Activated CD8-positive, alpha-beta memory T cell treated with anti-CD3 and anti-CD28 coated beads for 4 hours (primary cell): ENCODE measurements at places on chromosomes 7 and 10.

DNA sequence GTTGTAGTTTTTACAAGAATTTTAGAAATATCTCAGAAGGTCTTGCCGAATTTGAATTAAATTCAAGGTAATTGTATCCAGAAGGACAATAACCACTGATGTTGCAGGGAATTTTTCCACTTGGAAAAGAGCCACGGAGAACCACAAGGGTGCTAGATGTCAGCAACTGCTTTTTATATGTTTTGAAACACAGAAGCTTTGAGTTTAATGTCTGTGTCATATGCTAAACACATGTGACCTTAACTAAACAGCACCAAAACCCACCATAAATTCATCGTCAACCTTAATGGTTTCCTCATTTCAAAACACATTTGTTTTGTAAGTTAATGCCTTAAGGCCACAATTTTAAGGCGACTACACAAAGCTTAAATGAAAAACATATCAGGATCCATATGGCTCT, 106.9 kb downstream of the COL28A1 start:
- DNase-seq = no peak

DNA sequence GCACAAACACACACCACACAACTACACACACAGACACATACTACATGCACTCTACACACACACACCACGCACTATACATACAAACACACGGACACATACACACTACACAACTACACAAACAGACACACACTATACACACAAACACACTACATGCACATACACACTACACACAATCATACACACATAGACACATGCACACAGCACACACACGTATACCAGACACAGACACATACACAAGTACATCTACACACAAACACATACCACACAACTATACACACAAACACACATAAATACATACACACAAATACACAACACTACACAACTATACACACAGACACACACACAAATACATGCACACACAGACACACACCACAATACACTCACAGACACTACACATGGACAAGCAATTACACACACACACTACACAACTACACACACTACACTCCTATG, 4.6 kb downstream of the GPR15LG start:
- DNase-seq = no peak

DNA sequence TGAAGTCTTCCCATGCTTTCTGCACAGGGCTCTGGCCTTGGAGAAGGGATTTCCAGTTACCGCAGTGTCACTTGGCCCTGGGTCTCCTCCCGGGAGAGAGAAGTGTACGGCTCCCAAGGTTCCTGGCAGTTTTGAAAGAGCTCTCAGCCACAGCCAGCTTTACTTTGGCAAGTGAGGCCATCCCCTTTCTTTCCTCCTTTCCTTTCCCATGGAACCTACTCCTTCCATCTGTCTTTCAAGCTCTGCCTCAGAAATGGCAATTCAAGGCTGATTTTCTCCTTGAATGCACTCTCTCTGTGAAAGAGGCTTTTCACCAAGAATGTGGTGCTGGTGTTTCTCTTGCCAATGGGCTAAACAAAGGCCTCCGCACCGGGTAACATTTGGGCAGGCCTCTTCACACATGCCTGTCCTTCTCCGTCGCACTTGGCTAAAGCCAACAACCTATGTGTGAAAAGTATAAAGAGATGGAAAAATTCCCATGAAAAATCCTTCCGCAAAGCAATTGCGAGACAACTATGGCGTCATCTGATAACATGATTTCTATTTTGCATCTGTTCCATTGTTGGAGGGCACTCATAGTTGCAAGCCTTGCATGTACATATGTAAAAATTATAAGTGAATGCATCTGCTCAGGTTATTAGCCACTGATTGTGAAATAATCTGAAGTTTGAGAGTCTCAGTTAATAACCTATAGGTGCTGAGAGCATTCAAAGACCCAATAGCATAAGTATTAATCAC, 125.4 kb downstream of the PFKFB3 start:
- DNase-seq = no peak

- no peak for DNase-seq
These were observed 52.7 kb upstream of the FAM20C start for GRCh38 chr7:139561-140243.

GRCh38 chr10:69653561-69653960, 23.5 kb downstream of the FAM241B start:
- DNase-seq = no peak

DNA sequence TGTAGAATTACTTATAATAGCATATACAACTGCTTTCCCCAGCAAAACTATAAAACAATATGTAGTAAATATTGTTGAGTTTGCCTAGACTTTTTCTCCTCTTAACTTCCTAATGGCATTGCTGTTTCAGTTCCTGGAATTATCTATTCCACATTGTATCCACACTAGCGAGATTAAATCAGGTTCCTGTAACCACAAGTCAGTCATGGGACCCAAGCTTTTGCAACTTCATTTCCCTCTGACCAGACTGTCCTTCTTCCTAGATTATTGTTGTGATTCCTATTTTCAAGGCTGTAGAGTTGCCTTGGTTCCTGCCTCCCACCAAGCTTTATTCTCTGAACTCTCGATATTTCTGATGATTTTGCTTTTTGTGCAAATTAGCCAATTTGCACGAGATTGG, 173.3 kb upstream of the ZNF804B start:
- no peak for DNase-seq

- no peak for DNase-seq
These were observed 213.1 kb downstream of the PCDH15 start for GRCh38 chr10:54587971-54588370.

DNA sequence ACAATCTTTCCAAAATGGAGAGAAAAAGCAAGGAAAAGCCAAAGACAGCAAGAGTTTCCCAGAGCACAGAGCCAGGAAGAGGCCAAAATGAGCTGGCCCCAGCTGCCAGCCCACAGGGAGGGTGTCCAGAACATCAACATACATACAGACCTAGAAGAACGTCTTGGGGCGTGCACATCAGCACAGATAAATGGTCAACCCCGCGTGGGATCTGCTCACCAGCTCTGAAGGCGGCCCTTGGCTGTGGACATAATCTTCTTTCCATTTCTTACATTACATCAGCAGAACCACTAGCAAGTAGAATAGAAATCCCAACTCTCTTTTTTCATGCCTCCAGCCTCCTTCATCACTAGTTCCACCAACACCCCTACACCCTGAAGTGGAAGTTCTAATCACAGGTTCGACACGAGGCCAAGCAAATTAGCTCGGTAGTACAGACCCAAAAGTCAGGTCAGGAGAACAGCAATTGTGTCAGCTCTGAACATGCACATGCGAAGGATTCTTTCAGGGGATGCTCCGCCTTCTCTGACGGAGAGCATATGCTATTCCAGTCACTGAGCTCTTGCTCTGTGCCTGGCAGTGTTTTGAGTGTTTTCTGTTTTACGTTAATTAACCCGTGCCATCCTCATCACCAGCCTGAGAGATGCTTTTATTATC, 16.4 kb downstream of the SH3PXD2A start:
- DNase-seq = no peak

GRCh38 chr7:95817866-95818640, 45.7 kb downstream of the DYNC1I1 start:
- DNase-seq = no peak

DNA sequence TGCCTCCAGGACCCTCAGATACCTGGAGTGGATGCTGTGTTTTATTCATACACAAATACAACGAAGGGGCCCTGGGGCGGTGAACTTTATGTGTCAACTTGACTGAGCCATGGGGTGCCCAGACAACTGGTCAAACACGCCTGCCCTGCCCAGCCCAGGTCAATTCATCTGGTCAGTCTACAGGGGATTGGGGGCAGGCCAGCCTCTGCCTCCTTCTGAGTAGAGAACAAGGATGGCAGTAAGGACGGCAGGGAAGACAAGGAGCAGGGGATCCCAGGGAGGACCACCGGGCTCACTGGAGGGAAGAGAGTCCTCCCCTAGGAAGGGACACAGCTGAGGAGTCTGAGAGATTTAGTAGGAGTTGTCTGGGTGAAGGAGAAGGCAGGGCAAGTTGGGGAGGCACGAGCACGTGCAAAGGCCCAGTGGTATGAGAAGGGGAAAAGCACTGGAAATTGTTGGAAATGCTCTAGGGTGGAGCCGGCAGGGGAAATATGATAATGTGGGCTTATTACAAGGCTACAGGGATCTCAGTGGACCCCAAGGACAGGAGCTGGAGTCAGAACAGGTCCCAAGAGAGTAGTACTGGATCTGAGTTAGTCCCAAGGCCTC, 63.4 kb downstream of the MYL10 start:
- no peak for DNase-seq

GRCh38 chr10:131735577-131735976, 165.2 kb upstream of the PPP2R2D start:
- no peak for DNase-seq

DNA sequence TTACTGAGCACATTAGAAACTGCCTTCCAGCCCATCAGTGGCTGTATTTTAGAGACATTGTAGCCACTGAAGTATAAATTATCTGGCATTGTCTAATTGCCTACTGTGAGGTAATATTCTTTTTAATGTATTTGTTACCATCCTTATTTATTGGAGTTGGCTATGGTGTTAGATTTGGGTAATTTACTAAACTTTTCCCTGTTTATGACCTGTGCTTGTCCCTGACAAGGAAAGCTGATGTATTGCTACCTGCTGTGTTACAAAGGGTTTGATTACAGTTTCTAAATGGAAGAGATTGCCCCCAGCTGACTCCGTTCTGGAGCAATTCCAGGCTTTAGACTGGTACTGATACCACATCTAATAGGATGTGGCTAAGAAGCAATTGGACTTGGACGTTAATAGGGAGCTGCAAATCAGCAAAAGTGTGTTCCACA, 12.3 kb upstream of the ASCC1 start:
- no peak for DNase-seq

DNA sequence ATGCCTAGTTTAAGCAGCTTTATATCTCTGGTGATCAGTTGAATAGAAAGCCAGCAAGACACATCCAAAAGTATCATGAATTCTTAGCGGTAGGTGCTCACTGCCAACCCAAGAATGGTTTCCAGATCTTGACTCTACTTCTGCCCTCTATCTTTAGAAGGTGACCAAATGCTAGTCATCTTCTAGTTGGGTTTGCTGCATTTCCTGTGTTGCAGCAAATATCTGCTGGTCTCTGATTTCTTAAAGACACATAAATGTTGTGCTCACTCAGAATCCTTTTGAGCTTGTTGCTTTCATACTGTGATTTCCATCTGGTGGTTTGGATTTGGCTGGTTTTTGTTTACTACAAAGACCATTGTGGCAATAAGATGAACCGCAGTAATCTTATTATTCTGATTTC, 2.2 kb downstream of the CDC123 start:
- DNase-seq = no peak

DNA sequence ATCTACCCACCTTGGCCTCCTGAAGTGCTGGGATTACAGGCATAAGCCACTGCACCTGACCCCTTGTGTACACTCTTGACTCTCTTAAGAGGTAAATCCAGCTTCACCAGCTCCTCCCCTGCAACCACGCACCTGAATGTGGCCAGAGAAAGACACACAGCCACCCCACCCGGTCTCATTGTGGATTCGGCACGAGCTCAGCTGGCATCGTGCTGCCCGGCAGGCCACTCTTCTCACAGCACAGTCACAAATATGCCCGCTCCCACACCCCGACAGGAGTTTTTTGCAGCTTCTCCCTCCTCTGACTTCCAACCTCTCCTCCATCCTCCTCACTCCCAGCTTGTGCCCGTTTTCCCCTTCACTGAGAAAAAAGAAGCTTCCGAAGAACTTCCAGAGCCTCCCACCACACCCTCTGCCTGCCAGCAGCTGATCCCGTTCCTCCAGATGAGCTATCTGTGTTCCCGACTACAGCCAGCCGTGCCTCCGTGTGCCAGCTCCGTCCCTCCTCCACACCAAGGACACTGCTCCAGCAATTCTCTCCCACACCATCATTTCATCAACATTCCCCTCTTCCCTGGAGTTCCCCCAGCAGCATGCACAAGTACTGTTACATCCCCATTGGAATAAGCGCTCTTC, 8.0 kb upstream of the SMARCD3 start:
- DNase-seq = no peak

GRCh38 chr10:100723770-100724530, 21.4 kb upstream of the PAX2 start:
- no peak for DNase-seq

- no peak for DNase-seq
These were observed 139.8 kb upstream of the ZEB1 start for GRCh38 chr10:31179091-31179680.

- peak; percentile 14 for DNase-seq
These were observed 193.2 kb downstream of the MYOF start for GRCh38 chr10:93288679-93289634.

DNA sequence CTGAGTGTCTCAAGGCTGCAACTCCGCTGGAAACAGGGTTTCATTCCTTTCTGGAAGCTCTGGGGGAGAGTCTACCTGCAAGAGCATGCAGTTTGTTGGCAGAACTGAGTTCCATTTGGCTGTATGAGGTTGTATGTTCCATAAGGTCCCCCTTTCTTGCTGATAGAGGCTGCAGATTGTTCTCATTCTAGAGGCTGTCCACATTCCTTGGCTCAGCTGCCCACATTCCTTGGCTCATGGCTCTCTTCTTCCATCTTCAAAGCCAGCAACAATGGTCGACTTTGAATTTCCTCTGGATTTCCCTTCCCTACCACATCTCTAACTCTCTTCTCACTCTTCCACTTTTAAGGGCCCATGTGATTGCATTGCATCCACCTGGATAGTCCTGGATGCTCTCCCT, 147.3 kb upstream of the CDCA7L start:
- no peak for DNase-seq

- DNase-seq = no peak
These were observed 340.1 kb downstream of the NXPH1 start for GRCh38 chr7:8773518-8773917.

- DNase-seq = no peak
These were observed 153.6 kb downstream of the DYNC1I1 start for GRCh38 chr7:95925971-95926370.

DNA sequence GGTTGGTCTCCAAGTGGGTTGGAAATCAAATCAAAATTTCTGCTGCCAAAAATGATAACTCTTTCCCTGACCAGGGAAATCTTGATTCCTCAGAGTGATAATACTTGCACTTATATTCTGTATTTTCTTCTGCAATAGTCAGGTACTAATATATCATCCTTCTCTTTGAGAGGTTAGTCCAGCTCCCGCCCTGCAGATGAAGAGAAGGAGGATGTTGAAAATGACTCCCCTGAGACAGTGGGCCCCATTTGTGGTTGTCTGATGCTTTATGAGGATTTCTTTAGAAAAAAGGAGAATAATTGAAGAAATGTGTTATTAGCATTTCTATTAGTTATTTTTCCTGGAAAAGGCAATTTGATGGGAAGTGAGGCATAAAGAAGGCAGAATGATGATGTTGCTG, 213.0 kb downstream of the SEC23IP start:
- no peak for DNase-seq
